ENCODE measurements at places on chromosomes 2 and 18. TPM values are rescaled to one million over a fixed set of nuclear protein-coding genes. Genes with fewer than 3 reads are reported as not detected.

Gene SPC25
- polyA plus RNA-seq, result 0.21 TPM

Gene ZNF892
- polyA plus RNA-seq, result 0.35 TPM

Gene CUL3
- 218 TPM for polyA plus RNA-seq

Gene ADAM23
- polyA plus RNA-seq, result 0.42 TPM

Gene KATNAL2
- polyA plus RNA-seq, result 0.24 TPM

Gene CRACDL
- polyA plus RNA-seq, result 1.9 TPM

Gene TMEM178A
- 0.14 TPM for polyA plus RNA-seq

Gene C1QL2
- polyA plus RNA-seq, result not detected

Gene TEX44
- not detected for polyA plus RNA-seq

Gene FARSB
- polyA plus RNA-seq, result 26.7 TPM

Gene DLX2
- polyA plus RNA-seq, result not detected

Gene CD207
- 0.13 TPM for polyA plus RNA-seq

Gene NYAP2
- 0.96 TPM for polyA plus RNA-seq

Gene IL1A
- polyA plus RNA-seq, result 0.08 TPM

Gene GPD2
- 24.0 TPM for polyA plus RNA-seq

Gene SRBD1
- 2.3 TPM for polyA plus RNA-seq

Gene ERICH2
- 0.17 TPM for polyA plus RNA-seq

Data from psoas muscle (tissue), 8 donors.